ENCODE measurements at places on chromosomes 2 and 18.

- peak; percentile 19 for DNase-seq
Observed at GRCh38 chr2:68839260-68839833, 31.9 kb downstream of the BMP10 start.

GRCh38 chr18:27585602-27586173, 400.6 kb upstream of the CHST9 start:
- no peak for DNase-seq

DNA sequence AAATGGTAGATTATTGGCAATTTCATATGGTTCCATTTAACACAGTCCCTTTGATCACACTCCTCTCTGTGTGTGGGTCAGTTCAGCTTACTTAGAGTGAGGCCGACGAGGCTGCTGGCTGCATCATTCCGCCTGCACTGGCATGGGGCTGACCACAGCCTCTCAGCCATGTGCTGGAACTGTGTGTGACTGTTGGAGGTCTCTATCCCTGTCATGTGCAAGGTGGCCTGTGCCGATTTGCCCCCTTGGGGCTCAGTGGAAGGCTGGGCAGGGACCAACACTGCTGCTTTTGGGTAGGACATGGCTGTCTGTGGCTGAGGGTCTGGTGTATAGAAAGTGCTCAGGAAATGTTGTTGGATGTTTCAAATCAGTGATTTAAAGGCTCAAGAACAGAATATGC, 454.0 kb upstream of the HS6ST1 start:
- DNase-seq = no peak

- DNase-seq = no peak
Observed at GRCh38 chr2:8886876-8887275, 49.5 kb upstream of the KIDINS220 start.

DNA sequence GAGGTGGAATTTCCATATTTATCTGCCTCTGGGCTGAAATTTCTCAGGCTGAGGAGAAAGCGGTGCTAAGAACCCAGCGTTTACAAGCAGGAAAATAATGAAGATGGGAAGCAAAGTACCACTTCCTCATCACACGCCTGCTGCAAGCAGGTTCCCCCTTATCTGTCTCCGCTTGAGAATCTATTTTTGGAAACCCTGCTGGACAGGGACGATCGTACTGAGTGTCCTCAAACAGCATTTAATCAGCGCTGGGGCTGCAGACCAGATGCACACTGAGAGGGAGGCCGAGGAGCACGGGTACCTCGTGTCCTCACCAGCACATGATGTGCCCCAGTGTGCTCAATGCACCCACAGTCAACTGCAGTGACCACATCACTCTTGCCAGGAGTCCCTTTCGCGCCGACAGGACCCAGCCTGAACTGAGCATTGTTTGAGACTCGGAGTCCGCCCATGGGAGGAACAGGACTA, 160.4 kb downstream of the HDAC4 start:
- peak; percentile 30 for DNase-seq

DNA sequence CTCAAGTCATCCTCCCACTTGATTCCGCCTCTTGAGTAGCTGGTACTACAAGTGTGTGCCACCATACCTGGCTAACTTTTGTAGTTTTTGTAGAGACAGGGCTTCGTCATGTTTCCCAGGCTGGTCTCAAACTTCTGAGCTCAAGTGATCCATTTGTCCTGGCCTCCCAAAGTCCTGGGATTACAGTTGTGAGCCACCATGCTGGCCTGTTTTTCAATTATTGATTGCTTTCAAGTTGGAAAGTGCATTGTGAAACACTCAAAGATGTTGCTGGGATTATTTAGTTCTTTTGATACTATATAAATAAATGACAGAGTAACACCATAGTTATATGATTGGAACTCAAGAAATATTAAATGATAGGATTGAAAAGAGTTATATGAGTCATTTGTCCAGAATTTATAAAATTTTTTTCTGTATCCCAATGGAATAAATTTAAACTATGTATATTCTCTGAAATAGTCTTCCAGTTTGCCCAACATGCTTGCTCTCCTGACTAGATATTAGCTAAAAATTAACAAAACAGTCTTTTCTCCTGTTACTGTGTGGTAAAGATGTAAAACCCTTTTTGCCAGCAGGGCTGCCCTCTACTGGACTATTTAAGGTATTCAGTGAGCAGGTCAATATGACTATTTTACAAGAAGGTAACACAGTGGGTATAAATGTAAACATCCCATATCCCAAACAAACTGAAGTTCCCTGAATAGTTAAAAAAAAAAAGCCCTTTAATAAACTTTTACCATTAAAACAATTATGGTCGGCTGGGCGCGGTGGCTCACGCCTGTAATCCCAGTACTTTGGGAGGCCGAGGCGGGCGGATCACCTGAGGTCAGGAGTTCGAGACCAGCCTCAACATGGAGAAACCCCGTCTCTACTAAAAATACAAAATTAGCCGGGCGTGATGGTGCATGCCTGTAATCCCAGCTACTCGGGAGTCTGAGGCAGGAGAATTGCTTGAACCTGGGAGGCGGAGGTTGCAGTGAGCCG, 42.7 kb downstream of the ACSL3 start:
- peak; percentile 25 for DNase-seq

GRCh38 chr2:85929096-85930050, 40.6 kb upstream of the ST3GAL5 start:
- no peak for DNase-seq

DNA sequence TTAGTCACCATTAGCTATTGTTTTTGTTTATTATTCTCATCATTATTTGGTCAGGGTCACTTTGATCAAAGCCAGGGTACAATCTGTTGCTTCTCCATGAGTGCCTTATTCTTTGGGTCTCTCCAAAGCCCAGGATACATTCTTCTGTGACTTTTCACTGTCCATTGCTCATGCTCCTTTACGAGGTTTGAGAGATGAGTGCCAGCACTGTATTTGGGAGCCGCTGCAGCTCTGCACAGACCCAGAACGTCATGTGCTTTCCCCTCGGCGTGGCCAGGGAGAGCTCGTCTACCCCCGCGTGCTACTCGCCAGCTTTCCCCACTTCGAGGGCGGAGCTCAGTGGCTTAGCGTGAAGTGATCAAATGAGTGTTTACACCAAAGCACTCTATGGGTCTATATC, 123.7 kb downstream of the COL6A3 start:
- DNase-seq = no peak
